ENCODE measurements at places on chromosomes 4 and X.
A peak's percentile ranks its signal among the peaks of the same experiment; 100 is the strongest.

DNA sequence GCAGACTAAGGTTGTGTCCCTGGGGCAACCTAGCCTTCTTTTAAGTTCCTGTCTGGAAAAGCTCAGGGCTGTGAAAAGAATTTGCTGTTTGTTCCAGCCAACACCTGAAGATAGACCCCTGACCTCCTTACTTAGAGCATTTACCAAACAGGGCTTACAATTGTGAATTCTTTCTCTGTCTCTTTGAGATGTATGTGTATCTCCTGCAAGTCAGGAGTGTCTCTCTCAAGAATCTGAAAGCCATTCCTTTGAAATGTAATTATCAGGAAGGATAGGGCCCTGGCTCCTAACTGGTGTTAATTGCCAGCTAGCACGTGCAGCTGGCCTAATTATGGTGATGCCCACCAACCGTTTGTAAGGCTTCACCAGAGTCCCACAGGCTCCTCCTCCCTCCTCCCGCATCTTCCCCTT lies 18.2 kb downstream of the CCNG2 start:
- DNase-seq, result no peak

- DNase-seq, result no peak
Observed at GRCh38 chr4:23680671-23681518, 209.0 kb downstream of the PPARGC1A start.

- DNase-seq, result no peak
Observed at GRCh38 chr4:123014038-123014437, 91.6 kb upstream of the NUDT6 start.

GRCh38 chrX:103697687-103698086 lies 11.2 kb upstream of the MORF4L2 start:
- no peak for DNase-seq

GRCh38 chr4:107037199-107037584 lies 1.1 kb upstream of the DKK2 start:
- no peak for DNase-seq

DNA sequence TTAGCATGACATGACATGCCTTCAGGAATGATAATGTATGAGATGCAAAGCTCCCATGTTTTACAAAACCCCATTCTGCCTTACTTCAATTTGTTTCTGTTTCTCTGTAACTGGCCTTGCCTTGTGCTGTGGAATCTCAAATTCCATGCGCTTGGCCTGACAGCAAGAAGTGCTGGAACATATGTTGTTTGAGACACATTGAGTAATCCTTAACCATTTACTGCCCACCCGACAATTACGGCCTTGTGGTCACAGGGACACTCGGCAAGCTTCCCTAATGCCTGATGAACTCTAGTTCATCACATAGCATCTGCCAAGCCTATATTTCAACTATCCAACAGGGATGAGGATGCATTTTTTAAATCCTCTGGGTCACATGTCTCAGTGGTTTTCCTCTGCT lies 226.4 kb upstream of the CASK start:
- no peak for DNase-seq

- no peak for DNase-seq
Observed at GRCh38 chr4:144267084-144267483, 126.6 kb upstream of the GYPA start.

DNA sequence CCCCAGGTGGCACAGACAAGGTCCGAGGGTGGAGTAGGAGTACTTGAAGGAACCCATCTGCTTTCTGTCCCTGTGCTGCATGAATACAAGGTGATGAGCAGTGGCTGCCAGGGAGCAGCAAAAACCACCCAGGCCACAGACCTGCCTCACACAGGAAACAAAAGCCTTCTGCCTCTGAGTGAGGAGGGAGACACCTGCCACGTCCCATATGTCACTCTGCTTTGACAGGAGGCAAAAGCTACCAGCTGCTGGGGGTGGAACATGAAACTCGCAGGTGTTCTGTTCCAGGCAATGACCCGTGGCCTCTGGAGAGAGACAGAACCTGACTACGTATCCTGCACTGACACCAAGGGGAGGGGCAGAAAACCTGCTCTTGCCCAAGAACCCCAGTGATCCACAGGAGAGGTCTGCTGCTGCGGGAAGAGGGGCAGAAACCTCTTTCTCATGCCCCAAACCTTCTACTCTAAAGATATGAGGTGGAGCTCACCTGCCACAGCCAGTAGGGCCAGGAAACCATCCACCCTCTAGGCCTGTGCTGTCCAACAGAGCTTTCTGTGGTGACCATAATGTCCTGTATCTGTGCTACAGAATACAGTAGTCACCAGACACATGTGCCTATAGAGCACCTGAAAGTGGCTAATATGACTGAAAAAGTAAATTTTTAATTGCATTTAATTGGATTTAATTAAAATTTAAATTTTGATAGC lies 172.9 kb downstream of the PRDM5 start:
- peak; percentile 15 for DNase-seq

Data from CD4-positive, alpha-beta T cell treated with Interleukin-4 for 1 hour (primary cell).